ENCODE measurements at places on chromosomes 5 and 9. TPM values are rescaled to one million over a fixed set of nuclear protein-coding genes. Genes with fewer than 3 reads are reported as not detected.

DNA sequence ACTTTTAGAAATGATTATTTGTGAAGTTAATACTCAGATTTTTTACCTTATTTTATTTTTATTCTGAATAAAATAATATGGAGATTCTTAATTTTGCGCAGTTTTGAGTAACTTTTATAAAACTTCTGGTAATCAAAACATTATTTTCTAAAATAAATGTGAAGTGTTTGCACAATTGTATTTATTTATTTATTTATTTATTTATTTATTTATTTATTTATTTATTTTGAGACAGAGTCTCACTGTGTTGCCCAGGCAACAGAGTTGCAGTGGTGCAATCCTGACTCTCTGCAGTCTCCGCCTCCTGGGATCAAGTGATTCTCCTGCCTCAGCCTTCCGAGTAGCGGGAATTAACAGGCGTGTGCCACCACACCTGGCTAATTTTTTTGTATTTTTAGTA is 73.5 kb downstream of the RPS6 start:
- DNase-seq, result no peak

LARP1 gene
- 160 TPM for total RNA-seq

PLAC8L1 gene
- not detected for total RNA-seq

WHRN gene
- total RNA-seq, result 0.35 TPM

- no peak for DNase-seq
Observed at GRCh38 chr5:150848271-150848670, 1.9 kb downstream of the IRGM start.

Measured in cardiac septum (tissue), 1 donor.